ENCODE measurements at places on chromosomes 4 and X. TPM values are rescaled to one million over a fixed set of nuclear protein-coding genes. Genes with fewer than 3 reads are reported as not detected.

ATP10D gene
- 11.2 TPM for total RNA-seq

DNA sequence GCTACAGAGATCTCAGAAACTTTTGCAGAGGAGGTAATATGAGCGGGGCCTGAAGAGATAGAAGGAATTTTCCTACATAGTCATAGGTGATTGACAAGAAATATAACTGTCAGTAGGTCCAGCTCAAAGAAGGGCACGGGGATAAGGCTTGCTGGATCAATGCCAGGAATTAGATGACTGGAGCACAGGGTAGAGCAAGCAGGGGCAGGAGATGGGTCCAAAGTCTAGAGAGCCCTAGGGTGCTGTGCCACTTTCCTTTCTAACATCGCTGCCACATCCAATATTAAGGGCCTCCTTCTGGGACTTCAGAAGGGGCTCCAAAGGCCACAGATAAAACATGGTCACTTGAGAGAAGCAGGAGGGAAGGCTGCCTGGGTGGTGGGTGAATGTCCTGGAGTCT, 402.2 kb downstream of the MID1IP1 start:
- DNase-seq = no peak

DNA sequence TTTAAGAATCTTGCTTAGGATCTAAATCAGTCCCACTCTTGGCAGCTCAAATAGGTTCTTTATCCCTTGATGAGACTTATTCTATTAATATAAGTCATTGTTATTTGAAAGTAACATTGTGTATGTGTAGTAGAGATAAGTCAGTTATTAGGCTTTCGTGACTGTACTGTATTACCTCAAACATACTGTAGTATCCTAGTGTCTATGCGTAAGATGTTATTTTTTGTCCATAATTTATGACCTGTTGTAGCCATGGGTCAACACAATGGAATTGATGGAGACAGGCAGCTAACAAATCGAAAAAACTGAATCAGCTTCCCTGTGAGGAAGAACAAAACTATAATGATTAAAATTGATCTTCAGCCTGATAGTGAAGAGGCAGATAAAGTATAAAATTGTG, 41.8 kb downstream of the CLCN3 start:
- no peak for DNase-seq

- no peak for DNase-seq
These were observed 11.1 kb upstream of the HS3ST1 start for GRCh38 chr4:11439836-11440235.

GRCh38 chrX:139126493-139126892, 404.0 kb upstream of the F9 start:
- DNase-seq = no peak

PITX2 gene
- not detected for total RNA-seq

- DNase-seq = no peak
These were observed 49.4 kb downstream of the ANXA3 start for GRCh38 chr4:78601013-78601412.

F9 gene
- total RNA-seq = not detected

GPR143 gene
- 1.2 TPM for total RNA-seq

DNA sequence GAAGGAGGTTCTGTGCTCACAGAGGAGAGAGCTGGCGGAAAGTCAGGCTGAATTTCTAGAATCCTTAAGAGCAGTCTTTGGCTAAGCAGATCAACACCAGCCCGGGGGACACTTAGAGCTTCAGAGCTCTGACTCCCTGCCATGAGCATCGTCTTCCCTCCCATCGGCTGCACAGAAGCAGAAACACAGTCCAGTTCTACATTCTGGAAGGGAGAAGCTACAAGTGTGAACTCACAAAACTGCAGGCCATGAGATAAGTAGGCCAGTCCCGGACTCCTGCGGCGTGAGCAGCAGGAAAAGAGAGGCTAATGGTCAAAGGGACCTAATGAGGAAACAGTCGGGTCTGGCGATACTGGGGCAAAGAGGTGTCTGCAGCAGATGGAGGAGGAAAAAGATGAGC, 211.5 kb downstream of the DHX15 start:
- no peak for DNase-seq

GRCh38 chr4:99179626-99180025, 35.5 kb upstream of the ADH4 start:
- no peak for DNase-seq

ADGRL3 gene
- total RNA-seq = 306 TPM

GRCh38 chr4:177938226-177938625, 496.0 kb upstream of the AGA start:
- DNase-seq = no peak

TMEM35A gene
- 66.4 TPM for total RNA-seq

DCX gene
- 389 TPM for total RNA-seq

TBC1D25 gene
- 6.2 TPM for total RNA-seq

- DNase-seq = no peak
These were observed 105.0 kb upstream of the PAQR3 start for GRCh38 chr4:79044141-79044659.

- peak; percentile 67 for DNase-seq
These were observed 292.5 kb downstream of the CHIC1 start for GRCh38 chrX:73855546-73855945.

NSG1 gene
- total RNA-seq = 218 TPM

DNA sequence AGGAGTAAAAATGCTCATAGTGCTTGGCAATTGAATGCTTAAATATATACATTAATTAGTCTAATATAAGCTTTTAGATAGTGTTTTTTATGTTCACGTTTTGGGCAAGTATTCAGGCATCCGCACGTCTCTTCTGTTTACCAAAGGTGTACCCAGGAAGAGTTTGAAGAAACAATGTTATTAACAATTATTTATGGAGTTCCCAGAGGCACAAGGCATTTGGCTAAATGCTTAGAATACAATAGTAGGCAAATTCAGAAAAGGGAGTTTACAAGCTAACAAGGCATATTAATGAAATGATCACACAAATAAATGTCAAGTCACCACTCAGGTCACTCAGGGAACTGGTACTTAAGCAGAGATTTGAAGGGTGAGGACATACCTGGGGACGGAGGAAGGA, 294.8 kb downstream of the TENM3 start:
- DNase-seq = no peak

GRCh38 chrX:153971450-153972367, at the start of gene HCFC1:
Gene HCFC1 (minus strand): TSS chrX:153971818. CDS start chrX:153970840, 978 bp downstream.
- DNase-seq = peak; percentile 83

DNA sequence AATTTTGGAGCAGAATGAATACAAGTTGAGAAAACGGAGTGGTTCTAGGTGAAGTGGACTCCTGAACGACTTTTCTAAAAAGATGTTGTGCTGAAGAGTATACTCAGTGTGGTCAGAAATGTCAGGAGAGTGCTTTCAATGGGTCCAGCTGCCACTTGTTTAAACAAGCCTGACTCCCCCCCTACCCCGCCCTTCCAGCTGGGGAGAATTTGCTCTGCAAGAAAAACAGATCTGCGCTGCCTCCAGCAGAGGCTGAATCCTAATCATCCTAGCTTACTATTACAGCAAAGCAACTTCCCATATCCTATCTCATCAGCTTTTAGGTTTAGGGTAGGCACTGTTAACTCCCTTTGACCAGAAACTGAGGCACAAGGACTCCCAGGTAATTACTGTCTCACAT, 1.9 kb downstream of the MAP3K15 start:
- DNase-seq = no peak

DNA sequence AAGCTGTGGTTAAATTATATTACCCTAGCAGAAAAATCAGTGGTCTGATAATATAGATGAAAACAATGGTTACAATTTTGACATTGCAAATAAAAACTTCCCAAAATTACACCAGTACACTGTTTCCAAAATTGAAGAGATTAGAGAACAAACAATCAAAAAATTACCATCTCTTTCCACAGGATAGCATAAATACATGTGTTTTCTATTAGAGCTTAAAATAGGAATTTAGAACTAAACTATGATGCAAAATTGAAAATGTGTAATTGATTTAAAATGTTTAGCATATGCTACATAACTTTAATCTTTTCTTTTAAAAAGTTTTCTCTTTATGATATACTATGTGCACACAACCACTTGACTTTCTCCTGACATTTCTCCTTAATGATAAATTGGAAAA, 6.7 kb downstream of the EDNRA start:
- no peak for DNase-seq

- DNase-seq = no peak
These were observed 8.2 kb upstream of the WDR44 start for GRCh38 chrX:118337687-118338086.

GRCh38 chrX:11241720-11242119, 51.5 kb upstream of the AMELX start:
- DNase-seq = no peak

- no peak for DNase-seq
These were observed 16.3 kb downstream of the MAN2B2 start for GRCh38 chr4:6591313-6591712.

DNA sequence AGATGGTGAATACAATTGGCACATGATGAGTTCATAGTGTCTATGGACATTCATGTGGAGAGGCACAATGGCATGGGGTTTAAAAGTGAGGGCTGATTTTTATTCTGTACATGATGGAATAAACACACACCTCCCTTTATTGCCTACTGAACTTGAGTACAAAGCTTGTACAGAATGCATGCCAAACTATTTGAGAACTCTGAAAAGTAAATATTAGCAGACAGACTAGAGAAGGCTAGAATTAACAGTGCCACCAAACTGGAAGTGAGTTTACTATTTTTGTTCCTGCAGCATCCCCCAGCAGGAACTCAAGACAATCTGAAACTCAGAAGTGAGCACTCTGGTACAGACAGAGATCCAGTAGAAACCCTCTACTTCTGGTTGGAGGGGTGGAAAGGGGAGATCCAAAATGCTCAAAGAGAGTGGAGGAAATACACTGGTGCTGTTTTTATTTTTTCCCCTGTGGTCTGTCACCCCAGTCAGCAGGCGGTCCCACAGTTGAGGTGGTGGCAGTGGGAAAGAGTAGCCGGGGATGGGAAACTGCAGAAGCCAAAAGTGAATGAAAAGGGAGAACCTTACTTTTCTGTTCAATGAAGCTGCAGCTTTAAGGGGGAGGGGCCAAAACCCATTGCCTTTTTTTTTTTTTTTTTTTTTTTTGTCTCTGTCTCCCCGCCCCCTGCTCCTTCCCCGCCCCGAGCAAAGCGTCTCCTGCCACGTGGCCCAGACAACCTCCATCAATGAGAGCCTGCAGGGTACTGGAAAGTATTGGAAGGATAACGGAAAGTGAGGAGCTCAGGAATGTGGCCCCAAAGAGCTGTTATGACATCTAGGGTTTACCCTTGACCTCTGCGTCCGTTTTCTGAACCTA, 20.5 kb downstream of the AKAP4 start:
- DNase-seq = no peak

NPY2R gene
- total RNA-seq = 1.2 TPM

DNA sequence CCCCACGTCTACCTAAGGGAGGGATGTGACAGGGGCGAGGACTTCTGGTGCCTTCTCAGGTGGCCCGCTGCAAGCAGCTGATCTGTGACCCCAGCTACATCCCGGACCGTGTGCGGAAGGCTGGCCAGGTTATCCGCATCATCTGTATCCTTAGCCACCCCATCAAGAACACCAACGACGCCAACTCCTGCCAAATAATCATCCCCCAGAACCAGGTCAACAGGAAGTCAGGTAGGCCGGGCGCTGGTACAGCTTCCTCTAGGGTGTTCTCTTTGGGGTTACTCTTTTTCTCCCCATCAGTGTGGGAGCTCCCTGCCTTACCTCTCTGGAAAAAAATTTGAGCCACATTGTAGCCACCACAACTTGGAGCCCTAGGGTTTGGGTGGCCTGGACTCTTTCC, 2.4 kb upstream of the FAM50A start:
- DNase-seq = no peak

SLC9B1 gene
- 10.8 TPM for total RNA-seq

- no peak for DNase-seq
These were observed 53.4 kb downstream of the TNIP2 start for GRCh38 chr4:2702770-2703169.

GRCh38 chr4:42282081-42282901, 115.0 kb upstream of the SHISA3 start:
- peak; percentile 12 for DNase-seq

DNA sequence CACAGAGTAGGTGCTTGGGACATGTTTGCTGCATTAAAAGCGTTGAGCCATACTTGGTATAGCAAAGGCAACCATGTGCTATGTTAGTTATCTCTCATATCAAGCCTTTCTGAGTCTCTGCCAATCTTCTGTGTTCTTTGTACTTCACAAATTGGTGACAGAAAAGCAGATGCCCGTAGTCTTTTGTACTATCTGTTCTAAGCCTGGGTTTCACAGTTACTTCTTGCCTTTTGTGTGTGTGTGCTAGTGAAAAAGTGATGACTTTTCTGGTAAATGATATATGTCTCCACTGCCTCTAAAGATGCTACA, 16.1 kb upstream of the KLHL2 start:
- DNase-seq = no peak

TENM3 gene
- total RNA-seq = 44.9 TPM

YTHDC1 gene
- total RNA-seq = 103 TPM

MCUB gene
- 44.9 TPM for total RNA-seq

Measured in occipital lobe (tissue), 3 donors.